Stimulated activated CD4-positive, alpha-beta T cell treated with anti-CD3 and anti-CD28 coated beads, TNF-alpha, amount 100 ng/mL, for 1 hour (primary cell): ENCODE measurements at places on chromosomes 3 and 15.

DNA sequence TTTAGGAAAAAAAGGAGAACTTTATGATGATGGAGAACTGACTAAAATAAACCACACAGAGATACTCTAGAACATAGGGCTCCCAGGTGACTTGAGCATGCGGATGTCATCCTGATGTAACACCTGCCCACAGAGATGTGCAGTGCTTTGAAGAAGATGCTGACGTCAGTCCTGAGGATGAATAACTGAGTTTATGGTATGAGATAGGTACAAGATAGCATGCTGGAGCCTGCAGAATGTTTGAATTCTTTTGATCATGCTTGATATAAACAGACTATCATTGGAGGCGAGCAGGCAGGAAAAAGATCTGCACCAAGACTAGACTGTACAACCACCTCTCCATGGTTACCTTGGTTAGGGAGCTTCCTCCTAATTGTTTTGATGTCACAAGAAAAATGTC lies 12.4 kb downstream of the CCR4 start:
- DNase-seq = no peak

DNA sequence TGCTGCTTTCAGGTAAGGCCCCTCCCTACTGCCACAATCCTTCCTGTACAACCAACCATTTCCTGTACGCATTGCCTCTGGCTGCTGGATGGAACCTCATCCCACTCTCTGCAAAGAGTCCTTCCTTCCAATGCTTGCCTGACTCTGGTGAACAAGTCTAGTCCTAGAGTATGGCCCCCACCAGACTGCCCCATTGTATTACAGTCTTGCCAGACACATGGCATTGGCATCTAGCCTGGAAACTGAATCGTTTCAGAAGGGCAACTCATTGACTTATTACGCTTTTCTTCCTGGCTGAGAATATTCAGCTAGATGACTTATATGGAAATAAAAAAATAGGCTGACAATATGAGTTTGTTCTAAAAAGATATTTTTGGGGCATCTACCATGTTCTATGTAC lies 170.3 kb downstream of the SUCLG2 start:
- DNase-seq = no peak

- DNase-seq = no peak
Observed at GRCh38 chr3:45599984-45600650, 5.6 kb downstream of the LIMD1 start.

GRCh38 chr3:30695302-30696061 lies 89.1 kb downstream of the TGFBR2 start:
- no peak for DNase-seq

- DNase-seq = no peak
Observed at GRCh38 chr15:71630475-71630809, 179.9 kb upstream of the NR2E3 start.

DNA sequence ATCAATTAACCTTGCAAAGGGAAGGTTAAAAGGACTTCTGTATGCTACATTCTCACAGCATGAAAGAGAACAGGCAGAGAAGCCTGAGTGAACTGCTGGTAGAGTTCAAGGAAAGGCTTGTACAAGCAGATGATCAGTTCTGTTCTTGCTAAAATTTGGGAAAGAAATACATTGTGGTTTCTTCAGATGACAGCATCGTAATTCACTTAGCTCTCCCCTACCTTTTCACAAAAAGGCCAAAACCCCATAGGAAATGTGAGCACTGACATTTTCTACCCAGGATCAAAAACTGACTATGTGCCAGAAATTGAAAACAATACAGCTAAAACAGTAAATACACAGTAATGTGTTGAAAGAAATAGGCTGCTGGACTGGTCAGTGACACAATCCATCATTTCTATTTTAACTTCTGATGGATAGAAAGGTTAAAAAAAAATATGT lies 216.4 kb downstream of the DPH6 start:
- no peak for DNase-seq

- no peak for DNase-seq
Observed at GRCh38 chr3:32359766-32360492, 31.7 kb upstream of the CMTM7 start.

DNA sequence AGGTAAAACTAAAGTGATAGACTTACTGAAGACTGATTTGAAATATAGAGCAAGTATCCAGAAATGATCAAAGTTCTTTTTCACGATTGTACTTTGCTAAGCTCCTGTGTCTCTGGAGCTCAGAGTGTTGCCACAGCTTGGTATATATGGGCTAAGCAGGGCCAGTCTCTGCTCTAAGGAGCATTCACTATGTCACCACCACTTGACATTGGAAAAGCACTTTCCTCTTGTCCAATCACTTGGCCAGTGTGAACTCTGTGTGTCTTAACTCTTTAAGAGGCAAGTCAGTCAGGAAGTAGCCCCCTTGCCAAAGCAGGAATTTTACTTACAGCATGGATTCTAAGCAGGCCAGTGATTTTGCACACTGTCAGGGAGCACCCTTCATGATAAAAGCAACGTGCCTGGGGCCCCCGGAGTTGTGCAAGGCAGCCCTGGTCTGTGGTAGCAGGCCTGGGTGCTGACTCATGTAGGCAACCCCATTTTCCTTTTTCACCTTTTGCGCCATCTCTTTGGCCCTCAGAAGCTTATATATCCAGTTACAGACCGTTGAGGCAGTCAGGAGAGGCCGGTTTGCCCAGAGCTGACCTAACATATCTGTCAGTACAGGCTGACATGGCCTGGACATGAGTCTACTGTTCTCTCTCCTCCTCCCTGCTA lies 73.0 kb downstream of the HCN4 start:
- DNase-seq = no peak

GRCh38 chr15:25894371-25894902 lies 31.3 kb upstream of the ATP10A start:
- DNase-seq = no peak

GRCh38 chr3:19190126-19190525 lies 41.8 kb downstream of the KCNH8 start:
- no peak for DNase-seq

DNA sequence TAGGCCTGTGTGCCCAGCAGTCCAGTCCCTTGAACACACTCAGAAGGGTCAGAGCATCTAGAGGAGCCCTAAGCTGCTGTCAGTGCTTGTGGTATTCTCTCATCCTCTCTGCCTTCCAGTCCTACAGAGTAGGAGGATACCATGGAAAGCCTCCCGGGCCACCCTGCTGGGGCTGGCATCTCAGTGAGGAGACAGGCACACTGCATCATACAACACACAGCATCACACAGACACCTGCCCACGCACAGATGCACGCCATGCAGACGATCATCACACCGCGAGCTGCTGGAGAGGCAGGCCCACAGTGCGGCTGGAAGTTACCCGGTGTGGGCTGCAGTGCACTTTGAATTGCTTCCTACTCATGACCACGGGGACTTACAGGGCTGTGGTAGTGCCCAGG lies 15.2 kb downstream of the GABRA5 start:
- no peak for DNase-seq
